ENCODE measurements at places on chromosomes 16 and 17.

- no peak for DNase-seq
Observed at GRCh38 chr16:383326-384051, 1.7 kb upstream of the PGAP6 start.

DNA sequence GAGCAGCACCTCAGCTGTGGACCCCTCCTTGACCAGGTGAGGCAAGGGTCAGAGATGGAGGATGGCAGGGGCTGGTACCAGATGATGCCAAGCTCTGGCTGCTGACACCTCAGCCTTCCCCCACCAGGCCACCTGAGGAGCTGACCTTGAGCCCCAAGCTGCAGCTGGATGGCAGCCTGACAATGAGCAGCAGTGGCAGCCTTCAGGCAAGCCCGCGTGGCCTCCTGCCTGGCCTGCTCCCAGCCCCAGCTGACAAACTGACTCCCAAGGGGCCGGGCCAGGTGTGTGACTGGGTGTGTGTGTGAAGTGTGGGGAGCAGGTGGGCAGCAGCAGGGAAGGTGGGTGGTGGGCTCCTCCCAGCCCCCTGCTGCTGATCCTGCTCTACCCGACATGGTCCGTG lies 4.7 kb upstream of the NRN1L start:
- no peak for DNase-seq

DNA sequence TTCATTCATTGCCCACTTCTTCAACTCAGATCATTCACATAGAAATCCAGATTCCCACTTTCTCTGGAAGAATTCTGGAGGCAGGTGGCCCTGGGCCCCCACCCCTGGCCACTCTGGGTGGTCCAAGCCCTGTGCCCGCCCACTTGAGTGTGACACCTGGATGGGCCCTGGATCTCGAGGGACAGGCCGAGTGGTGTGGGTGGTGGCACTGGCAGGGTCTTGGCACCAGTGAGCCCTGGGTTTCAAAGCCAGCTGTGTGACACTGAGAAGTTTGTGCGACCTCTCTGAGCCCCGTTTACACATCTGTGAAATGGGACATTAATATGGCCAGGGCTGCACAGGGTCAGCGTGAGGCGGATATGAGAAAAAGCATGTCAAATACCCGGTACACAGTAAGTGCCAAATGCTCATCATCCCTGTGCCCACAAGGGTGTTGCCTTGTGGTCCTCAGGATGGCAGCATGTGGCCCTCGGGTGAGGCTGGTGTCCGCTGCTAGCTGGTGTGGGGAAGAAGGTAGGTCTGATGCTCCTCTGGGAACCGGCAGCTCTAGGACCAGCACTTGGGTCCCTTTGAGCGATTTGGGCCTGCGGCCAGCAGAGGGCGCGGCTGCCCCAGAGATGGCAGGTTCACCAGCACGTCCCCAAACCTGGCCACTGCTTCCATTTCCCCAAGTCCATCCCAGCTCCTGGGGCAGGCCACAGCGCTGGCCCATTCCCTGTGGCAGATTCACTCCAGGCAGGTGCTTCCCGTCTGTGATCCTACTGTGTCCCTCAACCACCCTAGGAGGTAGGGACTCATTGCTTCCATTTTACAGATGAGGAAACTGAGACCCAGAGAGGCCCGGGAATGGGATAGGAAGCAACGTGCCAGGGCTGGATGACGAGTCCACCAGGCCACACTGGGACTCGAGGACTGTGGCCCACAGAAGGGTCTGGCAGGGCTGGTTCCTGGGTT lies 3.6 kb downstream of the OSGIN1 start:
- DNase-seq: peak; percentile 91

GRCh38 chr17:17180141-17180603 lies 26.0 kb downstream of the PLD6 start:
- DNase-seq: no peak

DNA sequence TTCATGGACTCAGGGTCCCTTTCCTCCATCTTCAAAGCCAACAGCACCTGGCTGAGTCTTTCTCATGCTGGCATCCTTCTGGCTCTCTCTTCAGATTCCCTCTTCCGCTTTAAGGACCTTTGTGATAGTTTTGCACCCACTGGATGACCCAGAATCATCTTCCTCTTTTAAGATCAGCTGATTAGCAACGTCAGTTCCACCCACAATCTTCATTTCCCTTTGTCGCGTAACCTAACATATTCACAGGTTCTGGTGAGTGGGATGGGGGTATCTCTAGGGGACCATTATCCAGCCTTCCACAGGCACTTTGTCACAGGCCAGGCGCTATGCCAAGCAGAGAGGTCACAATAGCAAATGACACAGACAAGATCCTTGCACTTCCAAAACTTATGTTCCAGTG lies 593.8 kb downstream of the MAF start:
- DNase-seq: no peak

- no peak for DNase-seq
Observed at GRCh38 chr16:1926271-1926670, 8.1 kb upstream of the HS3ST6 start.

DNA sequence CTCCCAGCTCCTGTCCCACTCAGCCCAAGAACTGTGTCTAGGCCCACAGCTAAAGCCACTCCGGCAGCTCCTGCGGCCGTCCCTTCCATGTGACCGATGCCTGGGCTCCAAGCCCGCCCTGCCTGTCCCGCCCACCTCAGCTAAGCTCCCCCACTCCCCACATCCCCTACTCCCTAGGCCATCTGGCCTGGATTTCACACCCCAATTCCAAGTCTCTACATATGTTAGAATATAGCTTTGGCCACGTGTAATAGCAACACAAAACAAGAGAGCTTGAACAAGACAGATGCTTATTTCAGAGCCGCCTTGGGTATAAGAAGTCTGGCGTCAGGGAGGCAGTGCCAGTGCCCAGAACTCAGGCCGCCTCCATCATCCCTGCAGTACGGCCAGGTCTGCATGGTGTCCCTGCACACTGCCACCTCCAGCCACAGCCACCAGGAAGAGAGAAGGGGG lies 30.0 kb upstream of the USP22 start:
- no peak for DNase-seq

- DNase-seq: no peak
Observed at GRCh38 chr16:71627731-71628181, 1.8 kb downstream of the MARVELD3 start.

DNA sequence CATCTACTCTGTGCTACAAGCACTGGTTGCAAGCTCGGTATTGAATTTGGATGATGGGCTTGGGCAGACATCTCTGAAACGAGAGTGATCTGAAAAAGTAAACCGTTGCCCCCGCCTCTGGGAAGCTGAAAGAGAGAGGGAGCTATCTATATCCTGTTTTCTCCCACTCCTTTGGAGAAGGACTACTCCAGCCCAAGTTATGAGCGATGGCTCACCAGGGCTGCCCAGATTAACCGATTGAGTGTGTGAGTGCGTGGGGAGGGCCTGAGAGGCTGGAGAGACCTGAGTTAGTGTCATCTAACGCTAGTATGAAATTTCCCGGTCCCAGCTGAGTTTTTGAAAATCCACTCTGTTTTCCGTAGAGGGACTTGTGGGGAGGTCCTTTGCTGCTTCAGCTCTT lies 11.5 kb downstream of the MGAT5B start:
- DNase-seq: no peak

GRCh38 chr16:86906623-86907022 lies 328.3 kb downstream of the FOXL1 start:
- DNase-seq: no peak

GRCh38 chr17:82017612-82018151 lies 5.0 kb downstream of the CENPX start:
- DNase-seq: no peak

GRCh38 chr17:80892900-80893603 lies 98.6 kb upstream of the CHMP6 start:
- no peak for DNase-seq

GRCh38 chr17:7237761-7238419 lies 1.4 kb downstream of the PHF23 start:
- DNase-seq: no peak

DNA sequence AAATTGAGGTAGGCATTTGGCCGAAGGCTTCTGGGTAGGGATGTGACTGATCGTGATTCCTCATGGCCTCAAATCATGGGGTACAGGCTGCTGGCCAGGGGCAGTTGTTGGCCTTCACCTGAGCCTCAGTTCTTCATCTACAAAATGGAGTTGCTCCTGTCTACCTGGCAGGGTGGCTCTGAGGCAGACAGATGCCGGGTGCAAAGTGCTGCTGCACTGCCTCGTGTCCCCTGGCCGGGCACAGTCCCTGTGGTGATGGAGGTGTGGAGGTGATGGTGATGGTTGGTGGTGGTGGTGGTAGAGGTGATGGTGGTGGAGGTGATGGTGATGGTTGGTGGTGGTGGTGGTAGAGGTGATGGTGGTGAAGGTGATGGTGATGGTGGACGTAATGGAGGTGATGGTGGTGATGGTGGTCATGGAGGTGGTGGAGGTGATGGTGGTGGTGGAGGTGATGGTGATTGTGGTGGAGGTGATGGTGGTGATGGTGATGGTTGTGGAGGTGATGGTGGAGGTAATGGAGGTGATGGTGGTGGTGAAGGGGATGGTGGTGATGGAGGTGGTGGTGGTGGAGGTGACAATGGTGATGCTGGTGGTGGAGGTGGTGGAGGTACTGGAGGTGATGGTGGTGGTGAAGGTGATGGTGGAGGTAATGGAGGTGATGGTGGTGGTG lies 52.6 kb downstream of the RNF213 start:
- DNase-seq: no peak

DNA sequence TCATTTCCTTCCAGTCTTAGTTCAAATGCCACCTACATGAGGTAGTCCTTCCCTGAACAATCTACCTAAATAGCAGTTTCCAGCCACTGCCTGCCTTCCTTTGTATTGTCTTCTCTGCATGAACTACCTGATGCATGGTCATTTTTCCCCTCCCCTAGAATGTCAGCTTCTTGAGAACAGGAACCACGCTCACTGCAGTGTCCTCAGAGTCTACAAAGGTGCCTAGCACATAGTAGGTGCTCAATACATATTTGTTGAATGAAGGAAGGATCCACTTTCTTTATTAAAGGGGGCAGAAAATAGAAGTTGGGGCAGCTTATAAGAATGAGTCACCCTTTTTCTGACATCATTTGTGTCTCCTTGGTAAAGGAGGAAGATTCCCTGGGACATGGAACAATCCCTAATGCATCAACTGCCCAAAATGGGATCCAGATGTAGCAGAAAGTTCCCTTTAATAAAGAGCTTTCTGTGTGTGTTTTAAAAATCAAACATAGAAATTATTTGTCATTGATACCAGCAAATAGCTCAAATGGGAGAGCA lies 4.4 kb upstream of the CYLD start:
- no peak for DNase-seq

DNA sequence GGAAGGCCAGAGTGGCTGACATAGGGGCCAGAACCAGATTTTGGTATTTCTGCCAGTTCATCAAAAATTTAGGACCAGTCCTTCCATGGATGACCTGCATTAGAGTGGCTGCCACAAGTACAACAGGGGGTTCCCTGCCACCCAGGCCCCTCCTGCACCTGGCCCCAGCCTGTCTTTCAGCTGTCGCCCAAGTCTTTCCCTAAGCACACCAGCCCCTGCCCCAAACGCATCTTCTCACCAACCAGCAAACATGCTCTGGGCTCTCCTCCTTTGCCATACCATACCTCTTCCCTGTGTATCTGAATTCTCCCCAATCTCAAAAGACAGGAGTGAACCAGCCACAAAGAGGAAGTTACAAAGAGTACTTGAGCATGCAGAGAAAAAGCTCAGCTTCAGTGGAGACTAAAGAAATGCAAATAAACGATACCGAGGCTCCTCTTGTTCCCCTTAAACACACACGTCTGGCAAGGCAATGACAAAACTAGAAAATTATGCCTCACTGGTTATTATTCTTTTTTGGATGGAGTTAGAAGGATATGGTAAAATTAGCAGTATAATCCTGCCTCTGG lies 130.6 kb downstream of the DYNLRB2 start:
- DNase-seq: no peak

GRCh38 chr17:32584792-32585191 lies 98.0 kb downstream of the CDK5R1 start:
- no peak for DNase-seq

DNA sequence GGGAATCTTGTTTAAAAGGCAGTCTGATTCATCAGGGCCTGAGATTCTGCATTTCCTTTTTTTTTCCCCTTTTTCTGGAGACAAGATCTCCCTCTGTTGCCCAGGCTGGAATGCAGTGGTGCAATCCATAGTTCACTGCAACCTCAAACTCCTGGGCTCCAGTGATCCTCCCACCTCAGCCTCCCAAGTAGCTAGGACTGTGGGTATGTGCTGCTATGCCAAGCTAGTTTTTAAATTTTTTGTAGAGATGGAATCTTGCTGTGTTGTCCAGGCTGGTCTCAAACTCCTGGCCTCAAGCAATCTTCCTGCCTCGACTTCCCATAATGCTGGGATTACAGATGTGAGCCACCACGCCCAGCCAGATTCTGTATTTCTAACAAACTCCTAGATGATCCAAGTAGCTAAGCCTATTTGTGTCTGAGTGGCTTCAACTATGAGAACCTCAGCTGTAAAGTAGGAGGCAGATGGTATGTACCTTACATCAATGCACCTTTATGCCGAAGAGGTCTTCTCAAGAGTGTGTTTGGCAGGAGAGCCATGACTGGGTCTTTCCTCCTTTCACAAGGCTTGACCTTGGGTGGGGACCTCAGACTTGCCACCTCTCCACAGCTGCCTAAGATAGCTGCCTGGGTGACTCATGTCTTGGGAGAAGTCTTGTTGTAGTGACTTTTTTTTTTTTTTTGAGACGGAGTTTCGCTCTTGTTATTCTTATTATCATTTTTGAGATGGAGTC lies 10.9 kb downstream of the LDAF1 start:
- DNase-seq: no peak

Measured in HuH-7 (cell line).